ENCODE measurements at places on chromosomes 5 and 9.
A peak's percentile ranks its signal among the peaks of the same experiment; 100 is the strongest.

DNA sequence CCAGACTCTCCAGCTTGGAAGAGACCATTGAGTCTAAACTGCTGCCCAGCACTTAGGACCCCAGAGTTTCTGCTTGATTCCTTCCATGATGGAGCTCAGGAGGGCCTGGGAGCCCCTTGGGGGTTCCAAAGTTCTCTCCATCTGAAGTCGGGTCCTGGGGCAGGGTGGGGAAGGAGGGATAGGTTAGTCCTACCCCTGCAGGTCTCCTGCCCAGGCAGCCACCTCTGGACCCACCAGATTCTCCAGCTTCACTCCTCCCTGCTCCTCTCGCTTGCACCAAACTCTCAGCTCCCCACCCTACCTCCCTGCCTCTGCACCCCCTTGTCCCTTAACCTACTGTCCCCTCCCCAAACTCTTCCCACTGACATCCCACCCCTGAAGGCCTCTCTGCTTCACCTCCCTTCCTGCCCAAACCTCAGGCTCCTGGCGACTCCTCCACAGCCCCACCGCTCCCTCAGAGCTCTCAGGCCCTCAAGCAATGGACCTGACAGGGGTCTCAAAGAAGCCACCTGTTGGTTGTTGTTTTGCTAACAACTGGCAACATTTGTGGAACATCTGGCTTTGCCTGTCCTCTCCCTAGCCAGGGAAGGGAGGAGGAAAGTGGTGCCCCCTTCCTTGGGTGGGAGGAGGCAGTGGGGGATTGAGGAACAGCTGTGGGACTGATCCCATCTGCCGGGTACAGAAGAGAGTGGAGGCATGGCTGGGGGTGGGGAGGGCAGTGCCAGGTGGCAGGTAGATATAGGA is 137.5 kb downstream of the RGS3 start:
- no peak for DNase-seq

GRCh38 chr9:96177005-96177718 is 124.8 kb downstream of the HSD17B3 start:
- DNase-seq, result peak; percentile 41

DNA sequence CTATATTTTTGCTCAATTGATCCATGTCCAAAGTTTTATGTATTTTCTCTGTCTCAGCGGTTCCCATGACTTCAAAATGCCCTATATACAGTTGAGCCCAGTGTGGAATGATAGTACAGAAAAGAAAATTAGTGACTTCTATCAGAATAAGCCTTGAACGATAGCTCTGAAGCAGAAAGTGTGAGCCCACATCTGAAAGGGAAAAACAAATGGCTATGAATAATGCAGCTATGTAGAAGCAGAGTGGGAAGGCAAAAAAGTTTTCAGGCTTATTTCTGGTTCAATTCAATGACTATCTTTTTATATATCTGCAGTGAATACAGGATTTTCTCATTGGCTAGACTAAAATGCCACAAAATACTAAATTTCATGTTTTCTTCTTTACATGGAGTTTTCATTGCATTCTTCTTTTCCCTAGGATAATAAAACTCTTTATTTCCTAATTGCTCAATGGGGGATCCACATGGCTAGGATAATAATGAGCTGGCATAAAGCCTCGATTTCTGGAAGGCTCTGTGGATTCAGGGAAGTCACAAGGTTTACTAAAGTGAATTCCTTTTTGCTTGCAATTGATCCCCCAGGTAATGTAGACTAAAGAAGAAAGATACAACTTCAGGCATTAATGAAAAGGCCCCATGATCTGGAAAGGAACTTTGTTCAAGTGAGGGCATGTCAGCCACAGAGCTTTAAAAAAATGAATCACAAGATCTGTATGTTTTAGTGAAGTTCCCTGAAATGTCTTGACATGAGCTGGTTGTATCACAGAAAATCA is 377.0 kb upstream of the RIOK2 start:
- DNase-seq, result no peak

DNA sequence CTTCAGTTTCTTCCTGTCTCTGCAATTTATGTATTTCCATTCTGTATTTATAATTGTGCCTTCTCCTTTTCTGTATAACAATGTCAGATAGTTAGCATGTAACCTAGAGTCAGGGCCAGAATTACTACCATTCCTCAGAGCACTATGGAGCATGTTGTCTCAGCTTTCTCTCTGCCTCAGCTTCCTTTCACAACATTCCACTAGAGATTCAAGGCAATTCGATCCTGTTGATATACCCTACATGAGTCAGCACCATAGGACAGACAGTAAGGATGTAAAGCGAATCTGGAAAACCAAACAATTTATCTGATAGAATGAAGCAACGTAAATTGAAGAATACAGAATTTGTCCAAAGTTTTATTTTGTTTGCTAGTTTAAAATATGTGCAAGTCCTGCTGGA is 728.3 kb upstream of the SEMA6A start:
- no peak for DNase-seq

- DNase-seq, result peak; percentile 47
Measured at GRCh38 chr5:81779125-81779915, 28.4 kb upstream of the SSBP2 start.

- no peak for DNase-seq
Measured at GRCh38 chr9:94891183-94891582, 164.7 kb downstream of the AOPEP start.

GRCh38 chr5:62306323-62306895 is 403 bp downstream of the KIF2A start:
- peak; percentile 93 for DNase-seq

DNA sequence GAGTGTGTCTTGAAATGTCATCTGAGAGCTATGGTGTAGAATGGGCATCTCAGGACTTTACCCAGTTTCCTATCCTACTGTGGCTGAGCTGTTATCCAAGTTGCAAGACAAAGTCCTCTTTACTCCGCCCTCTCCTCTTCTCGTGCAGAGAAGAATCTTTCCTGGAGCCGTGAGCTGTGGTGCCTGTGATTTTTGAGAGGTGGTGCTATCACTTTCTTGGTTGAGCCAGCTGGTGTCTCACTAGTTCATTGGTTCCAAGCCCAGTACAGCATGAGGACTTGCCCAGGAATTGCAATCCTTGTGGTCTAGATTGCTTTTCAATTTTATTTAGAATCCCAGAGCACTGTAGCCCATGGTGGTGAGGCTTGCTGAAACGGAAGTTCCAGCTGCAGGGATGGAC is 2300.3 kb downstream of the MAT2B start:
- DNase-seq, result no peak

- no peak for DNase-seq
Measured at GRCh38 chr9:100919506-100919905, 109.0 kb upstream of the PLPPR1 start.

GRCh38 chr9:94912700-94913249 is 186.3 kb downstream of the AOPEP start:
- DNase-seq, result no peak

DNA sequence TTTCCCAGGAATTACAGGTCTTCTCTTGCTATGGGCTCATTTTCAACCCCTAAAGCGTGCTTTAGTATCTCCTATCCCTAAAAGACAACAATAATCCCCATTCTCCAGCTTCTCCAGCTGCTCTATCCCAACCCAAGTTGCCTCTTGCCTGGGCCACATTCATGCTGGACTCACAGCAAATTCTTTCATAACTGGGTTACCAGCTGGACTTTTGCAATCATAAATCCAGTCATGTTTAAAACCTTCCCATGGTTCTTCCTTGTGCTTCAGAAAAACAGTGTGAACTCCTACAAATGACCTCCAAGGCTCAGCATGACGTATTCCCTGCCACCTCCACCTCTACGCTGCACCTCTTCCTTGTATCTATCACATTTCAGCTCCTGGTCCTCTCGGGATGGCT is 346.9 kb downstream of the GADD45G start:
- DNase-seq, result no peak

DNA sequence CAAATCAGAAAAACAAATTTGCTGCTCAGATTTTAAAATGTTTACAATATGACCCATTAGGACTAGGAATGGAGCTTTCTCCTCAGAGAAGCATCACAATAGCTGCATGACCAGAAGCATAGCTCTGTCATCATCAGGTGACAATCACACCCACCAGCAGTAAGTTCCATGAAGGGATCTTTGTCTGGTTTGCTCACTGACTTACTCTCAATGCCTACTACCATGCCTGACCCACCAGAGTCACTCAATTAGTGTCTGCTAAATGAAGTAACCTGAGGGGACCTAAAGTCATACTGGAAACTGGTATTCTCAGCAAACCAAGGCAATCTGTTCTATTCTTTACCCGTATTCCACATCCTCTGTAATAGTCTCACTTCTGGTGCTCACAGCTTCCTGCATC is 7.7 kb downstream of the ERMP1 start:
- DNase-seq, result peak; percentile 26

DNA sequence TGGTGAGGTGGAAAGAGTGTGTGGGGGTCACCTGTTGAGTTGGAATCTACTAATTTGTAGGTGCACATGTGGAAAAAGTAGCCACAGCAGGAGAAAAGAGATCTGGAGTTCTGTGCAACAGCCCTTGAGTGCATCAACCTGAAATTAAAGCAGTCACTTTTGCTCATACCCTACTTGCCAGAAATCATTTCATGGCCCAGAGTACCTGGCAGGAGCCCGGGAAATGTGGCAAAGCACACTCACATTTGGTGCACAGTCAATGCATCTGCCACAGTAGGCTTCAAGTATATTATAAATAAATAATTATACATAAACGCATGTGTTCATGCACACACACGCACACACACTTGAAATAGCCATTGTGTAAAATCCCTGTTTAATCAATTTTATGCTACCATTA is 203.0 kb downstream of the ICE1 start:
- DNase-seq, result no peak

- DNase-seq, result no peak
Measured at GRCh38 chr9:23824830-23825591, 1.0 kb downstream of the ELAVL2 start.

DNA sequence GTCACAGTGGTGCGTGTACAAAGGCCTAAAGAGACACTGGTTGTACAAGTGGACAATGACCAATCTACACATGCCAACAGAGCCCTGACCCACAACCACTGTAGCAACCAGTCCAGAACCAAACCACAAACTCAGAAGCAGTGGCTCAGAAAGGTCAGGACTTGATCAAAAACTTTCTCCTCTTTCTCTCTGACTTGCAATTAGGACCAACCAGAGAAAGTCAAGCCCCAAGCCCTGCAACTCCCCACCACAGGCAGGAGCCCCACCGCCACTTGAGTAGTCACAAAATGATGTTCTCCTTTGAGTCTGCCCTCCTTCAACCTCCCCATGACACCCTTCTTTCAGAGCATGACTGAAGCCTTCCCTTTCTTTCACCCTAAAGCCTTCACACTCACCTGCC is 291.8 kb downstream of the CDH10 start:
- no peak for DNase-seq

- DNase-seq, result no peak
Measured at GRCh38 chr5:14158890-14159666, 15.9 kb downstream of the TRIO start.

- DNase-seq, result no peak
Measured at GRCh38 chr9:130155647-130156046, 16.6 kb upstream of the NCS1 start.

GRCh38 chr5:153094333-153094732 is 396.1 kb upstream of the GRIA1 start:
- no peak for DNase-seq

- no peak for DNase-seq
Measured at GRCh38 chr5:43691275-43691674, 88.3 kb downstream of the NNT start.

- no peak for DNase-seq
Measured at GRCh38 chr5:123429221-123429954, 6.2 kb upstream of the CEP120 start.

DNA sequence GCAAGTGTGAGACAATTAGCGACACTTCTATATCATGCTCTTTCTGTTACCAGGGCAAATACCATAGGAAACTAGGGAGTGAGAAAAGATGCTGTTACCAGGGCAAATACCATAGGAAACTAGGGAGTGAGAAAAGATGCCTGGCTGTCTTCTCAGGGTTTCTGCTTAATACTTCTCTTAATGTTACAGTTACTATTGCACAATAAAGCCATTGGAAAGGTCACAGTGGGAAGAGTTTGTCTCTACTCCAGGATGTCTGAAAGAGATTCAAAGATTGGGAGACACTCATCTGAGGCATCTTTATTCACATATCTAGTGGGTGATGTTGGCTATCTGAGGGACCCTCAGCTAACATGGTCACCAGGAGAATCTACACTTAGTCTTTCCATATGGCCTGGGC is 431.7 kb upstream of the POU5F2 start:
- DNase-seq, result no peak

DNA sequence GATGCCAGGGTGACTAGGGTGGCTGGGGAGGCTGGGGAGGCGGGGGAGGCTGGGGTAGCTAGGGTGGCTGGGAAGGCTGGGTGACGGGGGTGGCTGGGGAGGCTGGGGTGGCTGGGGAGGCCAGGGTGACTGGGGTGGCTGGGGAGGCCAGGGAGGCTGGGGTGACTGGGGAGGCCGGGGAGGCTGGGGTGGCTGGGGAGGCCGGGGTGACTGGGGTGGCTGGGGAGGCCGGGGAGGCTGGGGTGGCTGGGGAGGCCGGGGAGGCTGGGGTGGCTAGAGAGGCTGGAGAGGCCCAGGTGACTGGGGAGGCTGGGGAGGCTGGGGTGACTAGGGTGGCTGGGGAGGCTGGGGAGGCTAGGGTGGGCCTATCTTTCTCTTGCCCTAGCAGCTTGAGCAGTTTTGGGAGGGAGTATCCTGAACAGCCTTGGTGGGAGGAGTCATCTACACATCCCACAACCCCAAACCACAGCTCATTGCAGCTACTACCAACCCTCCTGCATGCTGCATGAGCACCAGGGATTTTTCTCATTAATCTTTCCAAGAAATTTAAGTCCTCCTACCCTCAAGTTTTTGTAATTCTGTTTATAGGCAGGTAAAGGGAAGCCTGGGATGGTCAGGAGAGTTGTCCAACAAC is 203.2 kb upstream of the IRX1 start:
- no peak for DNase-seq

- no peak for DNase-seq
Measured at GRCh38 chr5:76532052-76532451, 91.2 kb downstream of the F2RL2 start.

DNA sequence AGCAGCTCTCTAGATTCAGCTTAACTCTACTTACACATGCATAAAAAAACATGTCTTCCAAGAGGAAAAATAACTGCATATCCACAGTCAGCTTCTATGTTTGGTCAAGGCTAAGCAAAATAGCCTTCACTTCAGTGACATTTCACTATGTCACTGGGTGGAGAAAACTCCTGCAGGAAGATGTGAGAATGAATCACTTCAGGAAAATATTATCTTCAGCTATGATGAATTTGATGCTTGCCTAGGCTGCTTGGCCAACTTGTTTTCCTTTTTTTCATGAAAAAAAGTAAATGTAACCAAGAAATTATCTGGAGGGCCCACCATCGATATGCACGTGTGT is 143.0 kb upstream of the ZNF608 start:
- no peak for DNase-seq
